ENCODE measurements at places on chromosomes 5 and 9. TPM values are rescaled to one million over a fixed set of nuclear protein-coding genes. Genes with fewer than 3 reads are reported as not detected.

CD74 gene
- total RNA-seq, result 282 TPM

NDUFA8 gene
- 52.5 TPM for total RNA-seq

DNA sequence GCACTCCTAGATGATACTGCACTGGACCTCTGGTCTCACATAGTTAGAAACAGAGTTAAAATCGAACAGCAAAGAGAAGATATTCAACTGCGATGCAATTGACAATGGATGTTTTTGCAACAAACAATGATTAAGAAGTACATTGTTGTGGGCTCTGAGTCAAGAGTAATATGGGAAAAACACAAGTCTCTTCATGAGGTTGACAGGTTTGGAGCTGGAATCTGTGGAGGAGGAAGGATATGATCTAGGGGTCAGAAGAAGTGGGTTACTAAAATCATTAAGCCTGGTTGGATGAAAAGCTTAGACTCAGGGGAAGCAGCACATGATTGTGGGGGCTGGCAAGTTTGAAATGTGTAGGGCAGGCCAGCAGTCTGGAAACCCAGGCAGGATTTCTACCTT lies 53.1 kb downstream of the PDCD1LG2 start:
- DNase-seq, result no peak
- peaks cover 25% of the 10 kb centered on the region for H3K4me1 ChIP-seq
- peaks cover 2% of the 10 kb centered on the region for H3K36me3 ChIP-seq
- no peaks in the 10 kb centered on the region for H3K27me3 ChIP-seq

- DNase-seq, result no peak
- no peaks in the 10 kb centered on the region for H3K36me3 ChIP-seq
- H3K27me3 ChIP-seq, result peaks cover 28% of the 10 kb centered on the region
- no peak overlapping the region for H3K27ac ChIP-seq
These were observed 373.4 kb downstream of the GADD45G start for GRCh38 chr9:89978185-89978584.

- DNase-seq, result no peak
- no peak overlapping the region for H3K27ac ChIP-seq
- H3K36me3 ChIP-seq, result no peaks in the 10 kb centered on the region
- H3K4me3 ChIP-seq, result no peak overlapping the region
- peaks cover 13% of the 10 kb centered on the region for H3K27me3 ChIP-seq
- peaks cover 2% of the 10 kb centered on the region for H3K4me1 ChIP-seq
These were observed 109.4 kb downstream of the FEM1C start for GRCh38 chr5:115435065-115435777.

- H3K36me3 ChIP-seq, result no peaks in the 10 kb centered on the region
- H3K4me3 ChIP-seq, result no peak overlapping the region
These were observed 264.5 kb downstream of the TAF11L14 start for GRCh38 chr5:17898766-17899165.

GRCh38 chr5:146940295-146940694 lies 61.7 kb upstream of the PPP2R2B start:
- no peak overlapping the region for H3K4me3 ChIP-seq
- H3K27ac ChIP-seq, result no peak overlapping the region
- no peaks in the 10 kb centered on the region for H3K27me3 ChIP-seq
- no peak for DNase-seq

DNA sequence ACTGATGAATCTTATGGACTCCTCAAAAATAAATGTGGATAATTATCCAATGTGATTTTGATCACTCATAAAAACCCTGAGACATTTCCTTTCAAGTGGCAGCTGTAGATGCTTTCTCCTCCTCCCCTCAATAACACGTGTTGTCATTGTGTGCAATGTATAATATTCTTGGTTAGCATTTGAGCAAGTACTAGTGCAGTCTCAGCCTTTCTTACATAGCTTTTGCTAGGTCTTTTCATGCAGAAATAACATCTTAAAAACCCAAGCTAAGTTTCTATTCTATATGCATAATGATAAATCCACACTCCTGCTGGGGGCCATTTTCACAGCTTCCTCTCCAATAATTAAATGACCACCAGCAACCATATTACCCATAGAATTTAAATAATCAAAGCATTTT lies 1835.2 kb upstream of the NUDT12 start:
- no peak overlapping the region for H3K4me3 ChIP-seq
- no peaks in the 10 kb centered on the region for H3K27me3 ChIP-seq
- no peaks in the 10 kb centered on the region for H3K36me3 ChIP-seq
- H3K4me1 ChIP-seq, result no peaks in the 10 kb centered on the region
- no peak for DNase-seq
- H3K27ac ChIP-seq, result no peak overlapping the region

DNA sequence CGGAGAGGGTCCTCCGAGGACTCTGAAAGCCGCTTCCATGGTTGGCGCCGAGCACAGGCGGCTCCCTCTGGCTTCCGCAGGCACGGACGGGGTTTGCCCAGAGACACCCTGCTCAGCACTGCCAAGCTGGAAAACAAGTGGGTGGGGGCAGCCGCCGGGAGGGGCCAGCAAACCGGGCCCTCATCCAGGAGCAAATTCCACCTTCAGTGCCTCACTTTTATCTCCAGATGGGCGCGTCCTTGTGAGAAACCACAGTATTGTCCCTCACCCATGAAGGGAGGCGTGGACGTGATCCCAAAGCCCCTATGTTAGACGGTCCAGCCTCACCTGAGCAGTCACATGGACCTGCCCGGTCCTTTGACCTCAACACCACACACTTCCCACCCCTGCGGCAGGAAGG lies 29.0 kb downstream of the MED10 start:
- no peak overlapping the region for H3K27ac ChIP-seq
- H3K4me3 ChIP-seq, result no peak overlapping the region
- H3K27me3 ChIP-seq, result no peaks in the 10 kb centered on the region
- H3K4me1 ChIP-seq, result peaks cover 3% of the 10 kb centered on the region
- no peak for DNase-seq

DNA sequence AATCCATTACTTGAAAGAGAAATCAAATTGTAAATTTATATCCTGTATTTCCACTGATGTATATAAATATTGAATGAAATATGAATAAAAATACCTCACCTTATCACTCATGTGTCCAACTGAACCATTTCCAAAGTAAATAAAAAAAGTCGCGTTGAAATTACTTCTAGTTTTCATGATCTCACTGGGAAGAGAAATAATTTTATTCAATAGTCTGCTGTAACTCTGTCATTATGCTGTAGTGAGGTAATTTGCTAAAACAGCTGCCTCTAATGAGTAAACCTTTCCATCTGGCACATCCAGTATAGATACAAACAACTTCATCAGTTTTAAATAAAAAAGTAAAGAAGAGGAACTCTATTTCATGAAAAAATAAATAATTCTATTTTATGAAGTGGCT lies 611.5 kb downstream of the ZNF608 start:
- H3K4me1 ChIP-seq, result no peaks in the 10 kb centered on the region
- no peak overlapping the region for H3K4me3 ChIP-seq
- H3K27me3 ChIP-seq, result no peaks in the 10 kb centered on the region
- no peak overlapping the region for H3K27ac ChIP-seq
- H3K36me3 ChIP-seq, result no peaks in the 10 kb centered on the region

Data from activated CD8-positive, alpha-beta T cell treated with anti-CD3 and anti-CD28 coated beads for 36 hours (primary cell).